Activated T-cell treated with anti-CD3 and anti-CD28 coated beads for 4 hours (primary cell): ENCODE measurements at places on chromosomes 5 and 9.
A peak's percentile ranks its signal among the peaks of the same experiment; 100 is the strongest.

GRCh38 chr9:135939351-135940265 lies 21.6 kb downstream of the UBAC1 start:
- peak; percentile 46 for DNase-seq

DNA sequence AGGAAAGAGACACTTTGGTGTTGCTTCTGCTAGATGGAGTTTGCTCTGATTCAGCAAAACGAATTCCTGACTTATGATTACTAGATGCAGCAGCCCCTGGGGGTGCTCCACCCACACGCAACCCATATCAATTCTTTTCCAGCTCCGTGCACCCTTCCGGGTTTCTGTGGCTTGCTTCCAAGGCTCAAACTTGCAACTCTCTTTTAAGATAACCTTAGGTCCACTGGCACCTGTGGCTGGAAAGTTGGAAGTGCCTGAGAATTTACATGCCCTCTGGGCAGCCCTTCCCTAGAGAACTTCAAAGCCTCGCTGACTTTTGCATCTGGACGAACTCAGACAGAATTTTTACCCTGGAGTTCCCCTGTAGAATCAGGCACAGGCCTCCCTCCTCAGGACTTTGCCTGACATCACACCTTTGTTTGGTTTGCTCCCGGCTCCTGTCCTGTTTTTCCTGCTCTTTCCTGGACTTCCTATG lies 224.9 kb downstream of the SNX18 start:
- DNase-seq, result no peak

- DNase-seq, result no peak
These were observed 171.3 kb downstream of the GDNF start for GRCh38 chr5:37668524-37669047.

GRCh38 chr9:588981-589380 lies 252.5 kb upstream of the DMRT1 start:
- DNase-seq, result no peak

- no peak for DNase-seq
These were observed 119.9 kb downstream of the CEMIP2 start for GRCh38 chr9:71648453-71648852.

DNA sequence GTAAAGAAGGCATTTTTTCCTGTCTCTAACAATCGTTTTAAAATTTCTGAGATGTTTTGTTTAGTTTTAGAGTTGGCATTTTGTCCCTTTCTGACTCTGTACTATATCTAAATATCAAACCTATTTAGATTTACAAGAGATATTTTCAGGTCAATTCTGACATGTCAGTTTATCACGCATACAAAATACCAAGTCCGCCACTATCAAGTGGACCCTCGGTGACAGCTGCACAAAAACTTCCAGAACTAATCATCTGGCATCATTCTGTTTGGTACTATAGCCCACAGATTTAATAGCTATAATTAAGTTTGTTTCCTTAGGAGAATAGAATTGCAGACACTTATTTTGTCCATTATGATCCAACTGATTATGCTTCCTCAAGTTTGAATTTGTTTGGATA lies 1278.2 kb downstream of the CDH12 start:
- no peak for DNase-seq

DNA sequence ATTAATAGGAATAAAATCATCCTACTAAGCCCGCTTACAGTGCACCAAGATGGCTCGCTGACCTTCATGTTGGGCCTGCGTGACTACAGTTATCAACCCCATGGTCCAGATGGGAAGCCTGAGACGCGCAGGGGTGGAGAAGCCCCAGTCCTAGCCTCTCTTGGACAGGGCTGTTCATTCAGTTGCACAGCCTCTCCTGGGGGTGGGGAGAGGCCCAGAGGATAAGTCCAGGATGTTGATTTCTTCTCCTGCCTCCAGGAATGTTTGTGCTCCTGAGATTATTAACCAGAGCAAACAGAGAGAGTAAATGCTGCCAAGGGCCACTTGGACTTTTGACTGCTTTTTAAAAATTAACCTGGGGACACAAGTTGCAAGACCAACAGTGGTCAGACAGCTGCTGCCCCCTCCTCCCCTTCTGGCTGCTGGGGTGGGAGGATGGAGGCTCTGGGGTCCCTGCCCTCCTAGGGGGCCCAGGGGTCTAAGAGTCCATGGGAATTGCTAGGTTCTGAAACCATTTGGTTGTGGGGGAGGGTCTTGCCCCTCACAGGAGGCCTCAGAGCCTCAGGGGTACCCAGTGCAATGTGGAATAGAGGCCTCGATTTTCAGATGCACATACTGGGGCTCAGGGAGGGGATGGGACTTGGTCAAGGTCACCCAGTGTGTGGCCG lies 2.8 kb upstream of the AMBP start:
- no peak for DNase-seq

DNA sequence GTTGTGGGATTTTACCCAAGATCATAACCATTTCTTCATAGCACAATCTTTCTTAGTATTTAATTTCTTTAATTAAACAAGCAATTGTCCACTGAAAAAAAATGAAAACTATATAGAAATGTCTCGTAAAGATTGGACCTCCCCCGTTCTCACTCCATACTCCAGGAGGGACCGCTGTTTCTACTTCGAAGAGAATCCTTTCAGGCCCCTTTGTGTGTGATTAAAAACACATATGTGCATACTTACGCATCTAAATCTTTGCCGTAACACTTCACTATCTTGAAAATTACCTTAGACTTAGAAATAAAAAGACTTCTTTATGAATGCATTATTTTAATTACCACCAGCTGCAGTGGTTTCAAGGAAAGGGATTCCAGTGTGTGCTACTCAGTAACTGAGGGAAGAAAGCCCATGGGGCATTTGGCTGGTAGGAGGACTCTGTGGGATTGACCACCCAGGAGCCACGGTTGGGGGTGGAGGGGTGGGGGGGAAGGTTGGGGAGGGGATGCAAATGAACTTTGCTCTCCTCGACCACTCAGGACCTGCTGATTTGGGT lies 209.1 kb downstream of the FAM114A2 start:
- DNase-seq, result no peak

GRCh38 chr5:151556806-151557205 lies 34.3 kb downstream of the FAT2 start:
- DNase-seq, result no peak

DNA sequence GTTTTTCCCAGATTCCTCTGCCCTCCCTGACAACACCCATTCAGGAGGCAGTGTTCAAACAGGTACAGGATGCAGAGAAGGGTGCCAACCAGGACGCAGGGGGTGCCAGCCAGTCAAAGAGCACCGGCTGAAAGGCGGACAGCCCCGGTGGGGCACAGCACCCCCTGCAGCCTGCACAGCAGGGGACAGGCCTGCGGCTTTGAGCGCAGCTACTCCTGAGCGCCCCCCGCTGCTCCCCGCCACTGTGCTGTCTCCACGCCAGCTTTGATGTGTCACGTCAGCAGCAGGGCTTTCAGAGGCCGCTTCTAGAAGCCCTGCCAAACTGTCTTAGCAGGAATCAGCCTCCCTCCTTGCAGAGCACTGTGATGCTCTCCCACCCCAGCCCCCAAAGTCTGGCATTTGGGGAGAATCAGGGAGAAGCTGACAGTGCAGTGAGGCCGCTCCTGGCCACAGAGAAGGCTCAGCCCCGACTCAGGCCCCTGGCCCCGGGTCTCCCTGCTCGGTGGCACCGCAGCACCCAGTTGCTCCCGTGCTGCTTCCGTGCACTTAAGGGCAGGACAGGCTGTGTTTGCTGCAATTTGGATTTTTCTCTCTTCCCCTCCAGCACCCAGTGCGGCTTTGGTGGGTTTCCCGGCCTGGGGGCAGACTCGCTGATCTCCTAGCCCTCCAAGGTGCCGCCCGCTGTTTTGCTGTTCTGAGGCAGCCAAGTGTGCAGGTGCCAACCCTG lies 20.3 kb downstream of the AK8 start:
- DNase-seq, result no peak

- peak; percentile 51 for DNase-seq
These were observed 32.7 kb downstream of the TMEFF1 start for GRCh38 chr9:100505564-100506159.

- no peak for DNase-seq
These were observed 22.2 kb upstream of the CXCL14 start for GRCh38 chr5:135600971-135601381.

DNA sequence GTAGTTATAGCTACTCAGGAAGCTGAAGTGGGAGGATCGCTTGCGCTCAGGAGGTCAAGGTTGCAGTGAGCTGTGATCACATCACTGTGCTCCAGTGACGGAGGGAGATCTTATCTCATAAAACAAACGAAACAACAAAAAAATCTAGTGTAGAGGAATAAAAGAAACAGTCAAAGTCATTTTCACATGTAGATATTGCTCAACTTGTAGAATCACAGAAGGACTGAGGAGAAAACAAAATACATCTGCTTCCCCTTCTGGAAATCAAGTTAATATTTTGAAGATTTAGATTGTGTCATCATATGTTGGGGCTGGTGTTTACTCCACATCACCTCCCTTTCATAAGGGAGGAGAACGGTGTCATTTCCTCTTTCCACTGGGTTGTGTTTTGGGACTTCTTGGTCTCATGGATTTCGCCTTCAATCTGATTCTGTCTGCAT lies 8.2 kb upstream of the SLC46A2 start:
- no peak for DNase-seq

GRCh38 chr5:86101966-86102365 lies 515.8 kb upstream of the COX7C start:
- no peak for DNase-seq

GRCh38 chr5:156815988-156816599 lies 34.0 kb upstream of the PPP1R2B start:
- no peak for DNase-seq

GRCh38 chr9:88828018-88828417 lies 163.2 kb upstream of the S1PR3 start:
- DNase-seq, result no peak

GRCh38 chr5:91166059-91166807 lies 216.9 kb downstream of the ARRDC3 start:
- no peak for DNase-seq

DNA sequence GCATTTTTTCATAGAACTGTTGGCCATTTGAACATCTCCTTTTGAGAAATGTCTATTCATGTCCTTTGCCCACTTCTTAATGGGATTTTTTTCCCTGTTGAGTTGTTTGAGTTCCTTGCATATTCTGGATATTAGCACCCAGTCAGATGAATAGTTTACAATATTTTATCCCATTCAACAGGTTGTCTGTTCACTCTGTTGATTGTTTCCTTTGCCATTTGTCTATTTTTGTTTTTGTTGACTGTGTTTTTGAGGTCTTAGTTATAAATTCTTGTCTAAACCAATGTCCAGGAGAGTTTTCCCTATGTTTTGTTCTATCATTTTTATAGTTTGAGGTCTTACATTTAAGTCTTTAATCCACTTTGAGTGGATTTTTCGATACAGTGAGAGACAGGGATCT lies 139.0 kb upstream of the TNPO1 start:
- no peak for DNase-seq

- DNase-seq, result peak; percentile 85
These were observed 2.4 kb upstream of the TRIM7 start for GRCh38 chr5:181207214-181207959.

GRCh38 chr9:117135501-117136098 lies 279.3 kb downstream of the ASTN2 start:
- no peak for DNase-seq

DNA sequence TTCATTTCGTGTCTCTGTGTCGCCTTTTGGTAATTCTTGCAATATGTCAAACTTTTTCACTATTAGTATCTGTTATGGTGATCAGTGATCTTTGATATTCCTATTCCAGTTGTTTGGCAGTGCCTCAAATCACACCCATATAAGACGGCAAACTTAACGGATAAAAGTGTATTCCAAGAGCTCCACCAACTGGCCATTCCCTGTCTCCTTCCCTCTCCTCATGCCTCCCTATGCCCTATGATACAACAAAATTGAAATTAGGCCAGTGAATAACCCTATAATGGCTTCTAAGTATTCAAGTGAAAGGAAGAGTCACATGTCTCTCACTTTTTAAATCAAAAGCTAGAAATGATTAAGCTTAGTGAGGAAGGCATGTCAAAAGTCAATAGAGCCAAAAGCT lies 74.8 kb downstream of the CDK5RAP2 start:
- DNase-seq, result no peak

DNA sequence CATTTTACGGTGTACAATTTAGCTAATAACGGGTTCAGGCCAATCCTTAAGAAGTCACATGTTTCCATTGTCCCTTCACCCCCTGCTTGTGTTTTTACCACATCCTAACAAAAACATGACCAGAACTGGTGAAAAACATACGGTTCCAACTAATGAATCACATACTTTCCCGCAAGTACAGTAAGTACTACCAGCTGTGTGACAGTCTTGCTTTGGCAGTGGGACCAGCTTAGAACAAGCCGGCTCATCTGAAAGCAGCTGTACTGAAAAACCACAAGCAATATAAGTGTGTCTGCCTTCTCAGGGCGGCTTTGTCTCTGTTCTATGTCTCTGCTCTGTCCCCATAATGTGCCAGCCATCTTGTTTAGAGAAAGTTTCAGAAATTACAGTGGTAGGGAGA lies 242.5 kb downstream of the BNC2 start:
- no peak for DNase-seq
